ENCODE measurements at places on chromosomes 3 and 15.
A peak's percentile ranks its signal among the peaks of the same experiment; 100 is the strongest.

DNA sequence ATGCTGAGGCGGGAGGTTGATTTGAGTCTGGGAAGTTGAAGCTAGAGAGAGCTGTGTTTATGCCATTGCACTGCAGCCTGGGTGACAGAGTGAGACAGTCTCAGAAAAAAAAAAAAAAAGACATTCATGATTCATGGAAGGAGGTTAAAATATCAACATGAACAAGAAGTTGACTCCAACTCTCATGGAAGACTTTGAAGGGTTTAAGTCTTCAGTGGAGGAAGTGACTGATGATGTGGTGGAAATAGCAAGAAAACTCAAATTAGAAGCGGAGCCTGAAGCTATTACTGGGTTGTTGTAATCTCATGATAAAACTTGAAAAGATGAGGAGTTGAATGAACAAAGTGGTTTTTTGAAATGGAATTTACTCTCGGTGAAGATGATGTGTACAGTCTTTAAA, 491.8 kb downstream of the SQOR start:
- no peak for DNase-seq

DNA sequence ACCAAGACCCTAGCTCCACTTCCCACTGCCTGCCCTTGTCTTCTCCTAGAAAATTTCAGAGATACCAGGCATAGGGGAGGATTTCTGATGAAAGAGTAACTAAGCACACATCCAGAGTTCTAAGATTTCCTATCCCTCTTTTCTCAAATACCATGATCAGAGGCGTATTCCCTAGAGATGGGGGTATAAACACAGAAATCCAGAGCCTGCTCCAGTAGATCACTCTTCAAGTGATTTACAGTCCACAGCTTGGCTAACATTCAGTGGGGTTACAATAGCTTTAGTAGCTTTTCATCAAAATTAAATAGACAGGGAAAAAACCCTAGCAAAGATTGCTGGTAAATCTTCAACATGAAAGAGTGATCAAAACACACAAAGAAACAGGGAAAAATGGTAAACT, 800.7 kb upstream of the GRM7 start:
- no peak for DNase-seq

DNA sequence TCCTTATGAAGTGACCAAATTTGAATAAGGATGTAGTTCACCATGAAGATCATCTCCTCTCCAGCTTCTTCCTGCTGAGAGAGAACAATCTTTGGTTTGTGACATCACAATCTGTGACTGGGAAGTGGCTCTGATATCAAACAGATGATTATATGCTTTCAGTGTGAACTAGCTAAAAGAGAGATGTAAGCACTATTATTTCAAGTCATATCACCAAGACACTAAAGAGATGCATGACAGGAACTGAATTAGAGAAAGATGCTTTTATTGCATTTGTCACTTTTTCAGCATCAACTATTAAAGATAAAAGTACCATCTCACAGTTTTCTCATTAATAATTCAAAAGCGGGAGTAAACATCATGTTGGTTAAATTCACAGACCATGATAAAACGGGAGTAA, 3.5 kb downstream of the CHRM5 start:
- no peak for DNase-seq

- no peak for DNase-seq
These were observed 80.5 kb upstream of the CCNL1 start for GRCh38 chr3:157240408-157240807.

GRCh38 chr15:70504988-70505387, 258.4 kb downstream of the UACA start:
- no peak for DNase-seq

DNA sequence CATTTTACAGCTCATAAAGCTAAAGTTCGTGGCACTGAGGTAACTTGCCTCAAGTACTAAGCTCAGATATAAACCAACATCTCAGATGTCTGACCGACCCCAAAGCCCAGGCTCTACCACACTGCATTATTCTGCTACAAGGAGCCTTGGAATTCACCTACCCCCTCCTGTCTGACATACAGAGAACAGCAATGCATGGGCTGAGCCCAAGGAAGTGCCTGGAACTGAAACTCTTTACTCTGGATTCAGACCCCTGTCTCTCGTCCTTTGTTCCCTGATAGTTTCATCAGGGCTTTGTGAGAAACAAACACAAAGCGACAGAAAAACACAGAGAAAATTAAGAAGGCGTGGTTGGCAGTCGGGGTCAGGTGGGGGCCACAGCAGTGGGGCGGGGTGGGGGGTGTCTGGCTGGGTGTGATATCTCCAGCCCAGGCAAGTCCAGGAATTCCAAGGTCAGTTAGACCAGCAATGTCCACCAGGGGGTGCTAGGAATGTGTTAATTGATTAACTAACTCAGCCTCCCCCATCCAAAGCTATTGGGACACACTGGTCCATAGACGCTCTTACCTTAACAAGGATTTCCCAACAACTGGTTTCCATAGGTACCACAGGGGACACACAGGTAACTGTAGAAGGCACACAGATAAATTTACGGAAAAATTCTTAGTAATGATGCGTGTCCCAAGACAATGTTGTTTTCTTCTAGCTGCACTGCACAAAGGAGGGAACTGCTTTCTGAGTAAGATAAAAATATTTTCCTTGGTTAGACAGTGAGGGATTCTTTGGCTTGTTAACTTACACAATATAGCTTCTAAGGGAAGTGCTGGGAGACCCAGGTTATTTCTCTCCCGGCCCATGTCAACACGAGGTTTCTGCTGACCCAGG, 18.8 kb upstream of the SSUH2 start:
- DNase-seq = peak; percentile 11
